ENCODE measurements at places on chromosomes 13 and 19. TPM values are rescaled to one million over a fixed set of nuclear protein-coding genes. Genes with fewer than 3 reads are reported as not detected.
A peak's percentile ranks its signal among the peaks of the same experiment; 100 is the strongest.

GRCh38 chr19:18274219-18274780 lies at the start of gene IQCN:
TSS of gene IQCN (minus strand) at chr19:18274452. CDS start at chr19:18269478, 4,974 bp downstream.
- peak; percentile 19 for DNase-seq

DNA sequence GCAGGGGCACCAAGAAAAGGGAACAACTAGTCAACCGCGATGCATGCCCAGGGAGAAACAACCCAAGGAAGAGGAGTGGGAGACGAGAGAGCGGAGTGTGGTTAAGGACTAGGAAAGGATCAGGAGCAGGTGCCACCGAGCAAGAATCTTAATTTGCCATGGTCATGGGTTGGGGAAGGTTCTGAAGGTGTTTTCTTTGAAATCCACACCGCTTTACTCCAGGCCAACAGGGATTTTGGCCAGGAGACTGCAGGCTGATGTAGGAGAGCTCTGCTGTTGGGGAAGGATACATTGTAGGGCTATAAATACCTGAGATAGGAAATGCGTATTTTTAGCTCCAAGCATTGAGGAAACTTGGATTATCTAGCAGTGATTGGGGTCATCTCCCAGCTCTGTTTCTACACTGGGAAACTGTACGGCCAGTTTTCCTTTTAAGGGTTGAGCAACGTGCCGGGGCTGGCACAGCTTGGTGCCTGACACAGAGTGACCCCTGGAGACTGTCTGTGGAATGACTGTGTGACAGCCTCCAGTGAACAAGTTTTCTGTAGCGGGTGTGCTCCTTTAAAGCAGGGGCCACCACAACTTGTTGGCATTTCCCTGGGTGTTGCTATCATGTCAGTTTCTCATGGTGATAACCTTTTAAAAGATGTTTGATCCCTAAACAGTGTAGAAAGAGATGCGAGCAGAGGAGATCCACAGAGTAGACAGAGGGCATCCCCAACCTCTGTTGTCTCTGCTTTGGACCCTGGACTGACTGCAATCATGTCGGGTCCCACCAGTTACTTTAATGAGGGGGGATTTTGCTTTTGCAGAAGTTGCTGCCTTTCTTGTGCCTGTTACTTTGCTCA lies 34.3 kb downstream of the ZNF536 start:
- DNase-seq: no peak

Gene SACS
- total RNA-seq: 11.6 TPM

DNA sequence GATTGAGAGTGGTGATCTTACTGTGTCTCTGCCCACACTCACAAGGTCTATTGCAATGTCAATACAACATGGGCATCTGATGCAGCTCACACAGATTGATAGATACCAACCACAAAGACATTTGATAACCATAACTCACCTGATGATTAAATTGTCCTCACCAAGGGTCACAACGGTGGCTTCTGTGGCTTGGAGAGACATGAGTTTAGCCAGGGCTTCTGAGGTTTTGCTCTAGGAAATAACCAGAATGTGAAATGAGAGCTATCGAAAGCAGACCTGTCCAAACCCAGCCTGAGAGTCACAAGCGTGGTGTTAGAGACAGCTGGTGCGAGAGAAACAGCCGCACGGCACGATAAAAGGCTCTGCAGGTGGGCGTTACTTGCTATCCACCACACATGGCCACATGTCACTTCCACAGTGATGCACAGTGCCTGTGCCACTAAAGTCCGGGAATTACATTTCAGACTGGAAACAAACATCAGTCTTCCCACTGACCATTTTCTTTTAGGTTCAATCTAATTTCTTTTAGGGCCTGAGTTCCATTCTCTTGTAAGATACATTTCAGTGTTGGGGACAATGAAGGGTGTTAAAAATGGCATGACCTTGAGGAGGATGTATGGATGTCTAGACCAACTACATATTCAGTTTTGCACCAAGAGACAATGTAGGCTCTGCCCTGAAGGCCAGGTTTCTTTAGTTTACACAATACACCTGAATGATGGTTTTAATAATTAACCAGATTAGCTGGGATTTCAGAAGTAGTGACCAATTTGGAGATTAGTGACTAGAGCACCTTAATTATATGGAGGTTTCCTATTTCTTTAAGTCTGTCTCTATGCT lies 53.7 kb downstream of the ATP7B start:
- DNase-seq: no peak

DNA sequence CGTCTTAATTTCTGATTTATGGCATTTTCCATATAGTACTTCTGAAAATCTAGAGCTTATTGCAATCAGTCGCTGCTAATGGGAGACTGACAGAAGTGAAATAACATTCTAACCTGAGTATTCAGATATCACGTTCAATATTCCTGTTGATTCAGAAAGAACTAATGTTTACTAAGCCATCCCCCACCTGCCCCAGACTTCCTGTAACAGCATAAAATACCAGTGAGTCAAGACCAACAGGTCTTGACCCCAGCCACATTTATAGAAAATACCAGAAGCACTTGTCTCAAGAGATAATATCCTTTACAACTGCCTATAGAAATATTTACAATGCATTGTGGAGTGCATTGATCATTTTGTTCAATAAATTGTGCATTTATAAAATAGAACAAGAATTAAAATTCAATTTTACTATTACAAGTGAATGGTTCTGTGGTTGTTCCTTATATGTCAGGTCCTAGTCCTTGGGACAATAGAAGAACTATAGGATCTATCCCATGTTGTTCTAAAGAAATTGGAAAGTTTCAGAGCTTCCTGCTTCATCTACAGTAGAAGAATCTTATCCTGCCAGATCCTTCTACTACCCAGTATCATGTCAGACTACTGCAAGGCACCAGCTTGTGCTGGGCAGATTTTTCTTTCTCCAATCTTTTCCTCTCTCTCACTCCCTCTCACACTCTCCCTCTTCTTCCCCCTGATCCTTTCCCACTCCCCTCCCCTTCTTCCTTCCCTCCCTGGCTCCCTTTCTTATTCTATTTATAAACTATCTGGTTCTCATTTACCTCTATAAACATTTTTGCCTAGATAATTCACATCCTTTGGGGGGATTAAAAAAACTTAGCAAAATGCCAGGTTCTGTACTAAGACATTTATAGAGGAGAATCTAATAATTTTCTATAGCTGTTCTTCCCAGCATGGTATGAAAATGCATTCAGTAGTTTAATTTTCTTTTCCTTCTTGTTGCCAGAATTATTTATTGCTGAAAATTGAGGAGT lies 629.9 kb downstream of the DIAPH3 start:
- DNase-seq: no peak

DNA sequence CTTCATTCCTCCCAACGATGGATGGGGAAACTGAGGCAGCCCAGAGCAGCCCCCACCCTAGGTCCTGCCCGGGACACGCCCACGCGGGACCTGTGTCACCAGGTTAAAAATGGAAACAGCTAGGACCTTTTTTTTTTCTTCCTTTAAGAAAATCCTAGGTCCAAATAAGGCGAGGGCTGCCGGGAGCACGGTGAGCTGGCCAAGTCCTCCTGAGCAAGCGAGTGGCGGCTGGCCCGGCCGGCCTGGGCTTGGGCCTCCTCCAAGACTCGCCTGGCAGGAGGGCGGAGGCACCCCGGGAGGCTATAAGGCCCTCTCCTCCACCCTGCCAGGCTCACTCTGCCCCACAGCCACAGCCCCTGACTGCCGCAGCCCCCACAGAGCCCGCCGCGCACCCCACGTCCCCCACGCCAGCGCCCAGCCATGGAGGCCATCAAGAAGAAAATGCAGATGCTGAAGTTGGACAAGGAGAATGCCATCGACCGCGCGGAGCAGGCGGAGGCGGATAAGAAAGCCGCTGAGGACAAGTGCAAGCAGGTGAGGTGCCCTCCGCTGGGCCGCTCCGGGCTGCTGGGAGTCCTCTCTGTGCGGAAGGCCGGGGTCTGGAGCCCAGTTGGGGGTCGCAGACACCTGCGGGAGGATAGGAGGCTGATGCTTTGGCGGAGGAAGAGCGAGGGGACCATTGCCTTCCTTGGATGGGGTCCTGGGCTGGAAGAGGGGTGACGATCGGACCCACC lies 8.9 kb upstream of the TPM4 start:
- no peak for DNase-seq
